ENCODE measurements at places on chromosomes 5 and 9.

GRCh38 chr9:94802793-94803192, 76.3 kb downstream of the AOPEP start:
- DNase-seq, result no peak

DNA sequence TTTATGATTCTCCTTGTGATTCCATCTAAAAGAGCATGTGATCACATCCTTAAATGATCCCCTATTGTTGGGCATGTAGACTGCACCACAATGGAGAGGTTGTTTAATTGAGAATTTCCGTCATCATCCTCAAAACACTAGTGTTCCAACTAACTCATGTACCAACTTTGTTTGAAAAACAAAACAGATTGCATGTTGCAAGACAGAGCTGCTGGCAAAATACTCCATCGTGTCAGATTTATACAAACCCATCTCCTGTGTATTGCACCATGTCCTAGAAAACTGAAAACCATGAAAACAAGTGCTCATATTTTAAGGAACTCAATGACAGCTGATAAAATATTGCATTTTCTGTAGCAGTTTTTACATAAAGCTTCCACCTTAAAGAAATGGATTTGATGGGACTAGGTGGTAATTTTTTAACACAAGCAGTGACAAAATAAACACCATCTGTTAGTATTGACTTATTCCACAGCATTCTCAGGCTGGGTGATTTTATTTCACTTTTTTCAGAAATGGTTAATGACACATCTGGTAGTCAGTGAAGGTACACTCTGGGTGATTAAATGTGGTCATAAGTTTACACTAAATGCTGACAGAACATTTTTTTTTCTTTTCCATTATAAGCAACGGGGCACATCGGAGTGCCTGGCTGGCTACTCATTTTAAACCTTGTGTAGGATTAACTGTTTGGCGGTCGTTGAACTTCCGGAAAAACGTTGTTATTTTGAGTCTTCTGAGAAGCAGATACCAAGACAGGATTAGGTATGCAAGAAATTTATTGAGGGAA, 602.9 kb upstream of the WWC1 start:
- DNase-seq, result no peak

- DNase-seq, result no peak
Measured at GRCh38 chr9:132554755-132555154, 27.7 kb upstream of the BARHL1 start.

- no peak for DNase-seq
Measured at GRCh38 chr5:124289641-124290311, 456.7 kb downstream of the ZNF608 start.

- no peak for DNase-seq
Measured at GRCh38 chr5:26026044-26026443, 1012.3 kb downstream of the CDH9 start.

DNA sequence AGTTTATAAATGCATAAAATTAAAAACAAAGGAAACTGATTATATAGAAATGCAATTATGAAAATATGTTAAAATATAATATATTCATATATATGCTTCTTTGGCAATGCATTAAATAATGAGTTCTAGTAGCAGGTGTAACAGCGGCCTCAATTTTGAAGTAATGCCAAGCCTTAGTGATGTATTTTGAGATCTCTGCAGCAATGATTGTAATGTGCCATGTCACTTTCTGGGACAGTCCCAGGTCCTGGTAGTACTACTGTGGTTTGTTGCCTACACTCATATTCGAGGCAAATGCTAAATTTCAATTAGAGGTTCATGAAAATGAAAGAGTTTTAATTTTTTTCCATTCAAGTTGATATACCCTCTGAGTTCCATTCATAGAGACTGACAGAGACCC, 75.8 kb upstream of the ORM1 start:
- no peak for DNase-seq

GRCh38 chr5:61974680-61975079, 331.3 kb upstream of the KIF2A start:
- DNase-seq, result no peak

DNA sequence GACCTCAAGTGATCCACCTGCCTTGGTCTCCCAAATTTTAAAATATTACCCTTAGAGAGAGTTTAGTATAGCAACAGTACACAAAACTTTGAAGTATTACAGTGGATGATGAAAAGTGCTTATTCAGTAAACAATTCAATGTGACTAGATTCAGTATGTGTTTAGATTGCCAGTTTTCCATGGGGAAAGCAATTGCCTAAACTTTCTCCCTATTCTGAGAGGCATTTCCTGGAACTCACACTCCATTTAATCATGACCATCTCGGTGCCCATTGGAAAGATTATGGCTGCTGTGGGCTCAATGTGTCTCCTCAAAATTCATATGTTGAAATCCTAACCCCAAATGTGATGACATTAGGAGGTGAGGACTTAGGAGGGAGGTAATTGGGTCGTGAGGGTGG, 38.9 kb upstream of the MYO10 start:
- no peak for DNase-seq

GRCh38 chr5:22521521-22521920, 331.6 kb downstream of the CDH12 start:
- DNase-seq, result no peak

DNA sequence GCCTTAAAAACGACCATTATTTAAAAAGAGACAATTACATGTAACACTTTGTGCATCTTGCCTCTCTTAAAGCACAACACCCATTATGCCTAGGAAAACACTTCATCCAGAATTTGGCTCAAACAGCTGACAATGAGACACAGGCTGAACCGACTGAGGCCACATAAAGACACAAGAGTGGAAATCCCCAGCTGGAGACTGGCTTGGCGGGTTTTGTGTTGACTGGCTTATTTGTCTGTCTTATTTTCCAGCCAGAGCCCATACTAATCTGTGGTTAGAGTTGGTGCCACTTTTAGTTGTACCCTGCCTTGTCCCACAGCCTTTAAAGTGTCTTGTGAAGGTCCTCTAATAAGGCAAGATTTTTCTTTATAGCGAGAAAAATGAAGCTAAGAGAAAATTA, 21.2 kb downstream of the TRIM14 start:
- DNase-seq, result no peak

- no peak for DNase-seq
Measured at GRCh38 chr5:89703817-89704216, 705.7 kb downstream of the CETN3 start.

GRCh38 chr5:178462076-178462475, 128.1 kb downstream of the COL23A1 start:
- no peak for DNase-seq

DNA sequence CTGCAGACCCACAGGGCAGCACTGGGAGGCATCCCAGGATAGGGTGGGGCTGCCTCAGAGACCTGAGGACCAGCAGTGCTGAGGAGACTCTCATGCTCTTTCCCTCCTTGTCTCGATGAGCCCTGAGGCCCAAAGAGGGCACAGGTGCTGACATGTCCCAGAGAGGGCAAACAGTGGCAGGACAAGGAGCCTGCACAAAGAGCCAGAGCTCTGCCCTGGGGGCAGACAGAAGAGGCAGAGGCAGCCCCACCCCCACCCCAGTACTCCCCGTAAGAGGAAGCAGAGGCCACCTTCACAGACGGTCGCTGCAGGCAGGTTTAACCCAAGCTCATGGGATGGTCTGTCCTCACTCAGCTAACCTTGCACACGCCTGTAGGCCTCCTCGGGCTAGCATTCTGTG, 29.4 kb upstream of the TTLL11 start:
- DNase-seq, result no peak

DNA sequence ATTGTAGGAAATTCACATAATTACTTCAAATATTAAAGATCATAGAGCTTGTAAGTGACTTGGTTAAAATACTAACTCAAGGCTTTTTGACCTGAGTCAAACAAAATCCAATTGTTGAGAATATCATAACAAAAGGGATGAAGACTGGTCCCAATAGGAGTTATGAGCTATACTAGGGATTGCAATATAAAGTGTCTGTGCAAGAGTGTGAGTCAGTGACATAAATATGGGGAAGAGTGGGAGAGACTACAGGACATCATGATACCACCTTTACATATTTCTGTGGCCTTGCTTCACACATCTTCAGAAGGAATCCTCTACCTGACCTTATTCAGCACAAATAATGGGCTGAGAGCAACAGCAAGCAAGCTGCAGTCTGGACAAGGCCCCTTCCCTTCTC, 180.9 kb upstream of the SLC24A2 start:
- DNase-seq, result no peak

All from hematopoietic multipotent progenitor cell treated with erythropoietin and hydrocortisone succinate and interleukin-3 and kit ligand, for 4 days (in vitro differentiated cells).